ENCODE measurements at places on chromosomes 4 and X.
A peak's percentile ranks its signal among the peaks of the same experiment; 100 is the strongest.

DNA sequence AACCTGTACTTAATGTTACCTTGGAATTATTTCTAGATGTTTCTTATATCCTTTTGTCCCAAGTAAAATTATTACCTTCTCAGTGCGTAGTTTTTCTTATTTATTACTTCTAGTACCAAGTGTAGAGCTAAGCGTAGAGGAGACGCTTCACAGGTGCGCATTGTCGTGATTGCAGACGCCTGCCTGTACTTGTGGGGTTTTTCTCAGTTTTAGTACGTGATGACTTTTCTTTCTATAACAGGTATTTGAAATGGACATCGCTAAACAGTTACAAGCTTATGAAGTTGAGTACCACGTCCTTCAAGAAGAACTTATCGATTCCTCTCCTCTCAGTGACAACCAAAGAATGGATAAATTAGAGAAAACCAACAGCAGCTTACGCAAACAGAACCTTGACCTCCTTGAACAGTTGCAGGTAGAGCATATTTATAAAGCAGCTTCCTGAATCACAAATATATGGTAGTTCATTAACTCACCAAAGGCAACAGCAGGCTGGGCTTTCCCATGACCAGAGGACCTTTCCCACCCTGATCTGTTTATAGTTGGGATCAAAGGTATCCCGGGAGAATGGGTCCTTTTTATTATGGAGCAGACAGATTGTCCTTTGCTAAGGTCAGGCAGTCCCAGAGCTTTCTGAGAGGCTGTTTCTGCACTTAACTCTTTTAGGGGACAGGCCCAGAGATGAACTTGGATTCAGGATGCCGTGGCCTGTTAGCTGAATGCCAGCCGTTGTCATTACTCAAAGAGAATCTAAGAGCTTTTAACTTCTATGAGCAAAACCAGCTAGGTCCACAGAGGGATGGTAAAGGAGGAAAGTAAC lies 172.9 kb downstream of the PTTG2 start:
- DNase-seq = no peak

DNA sequence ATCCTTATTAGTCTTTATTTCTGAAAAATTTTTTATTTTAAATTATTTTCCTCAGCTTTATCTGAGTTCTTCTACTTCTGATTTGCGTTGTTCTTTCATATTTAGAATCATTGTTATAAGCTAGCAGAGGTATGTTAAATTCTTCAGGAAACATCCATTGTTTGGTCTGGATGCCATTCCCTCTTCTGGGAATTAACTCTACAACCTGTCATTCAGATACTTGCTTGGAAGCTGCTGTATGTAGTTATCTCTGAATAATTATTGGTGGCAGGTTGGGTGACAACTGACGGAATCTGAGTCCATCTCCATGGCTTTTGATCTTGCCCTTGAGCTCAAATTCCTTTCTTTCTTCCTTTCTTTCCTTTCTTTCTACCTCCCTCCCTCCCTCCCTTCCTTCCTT lies 61.9 kb downstream of the DDIT4L start:
- no peak for DNase-seq

DNA sequence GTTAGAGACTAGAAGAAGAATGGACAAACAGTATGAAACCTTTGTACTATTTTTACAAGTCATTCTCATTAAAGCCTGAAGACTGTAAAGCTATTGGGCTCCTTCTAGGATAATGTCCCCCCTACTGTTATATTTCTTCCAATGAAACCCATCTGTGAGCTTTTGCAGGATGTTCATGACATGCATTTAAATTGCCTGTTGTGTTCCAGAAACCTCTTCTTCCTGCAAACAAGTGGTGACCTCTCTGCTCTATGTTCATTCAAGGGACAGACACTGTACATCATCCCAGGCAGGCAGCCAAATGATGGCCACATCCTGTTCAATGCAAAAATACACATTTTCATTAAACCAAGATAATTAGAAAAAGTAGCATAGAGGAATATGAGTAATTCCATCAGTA lies 128.0 kb downstream of the C4orf33 start:
- DNase-seq = no peak

DNA sequence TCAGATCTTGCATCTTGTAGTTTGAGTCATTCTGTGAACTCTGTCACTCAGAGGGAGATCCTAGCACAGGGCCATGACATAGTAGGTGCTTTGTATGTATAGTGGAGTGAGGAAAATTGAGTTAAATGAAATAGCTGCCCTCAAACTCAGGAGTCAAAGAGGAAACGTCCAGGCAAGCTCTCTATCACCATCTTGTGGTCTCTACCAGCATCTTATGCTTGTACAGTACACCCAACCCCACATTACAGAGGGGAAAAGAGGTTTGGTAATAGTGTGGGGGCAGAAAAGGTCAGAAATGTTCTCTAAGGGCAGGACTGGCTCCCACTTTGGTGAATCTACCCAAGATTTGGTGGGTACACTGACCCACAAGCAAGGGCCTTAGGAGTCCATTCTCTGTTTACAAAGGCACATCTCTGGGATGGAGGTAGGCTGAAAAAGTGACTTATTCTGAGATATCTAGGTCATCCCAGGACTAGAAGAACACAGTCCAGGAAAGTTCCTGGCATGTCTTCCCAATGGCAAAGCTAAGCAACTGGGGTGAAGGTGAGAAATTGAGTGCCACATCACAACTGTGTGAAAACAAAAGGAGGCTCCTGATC lies 131.8 kb downstream of the OR13H1 start:
- DNase-seq = peak; percentile 20

DNA sequence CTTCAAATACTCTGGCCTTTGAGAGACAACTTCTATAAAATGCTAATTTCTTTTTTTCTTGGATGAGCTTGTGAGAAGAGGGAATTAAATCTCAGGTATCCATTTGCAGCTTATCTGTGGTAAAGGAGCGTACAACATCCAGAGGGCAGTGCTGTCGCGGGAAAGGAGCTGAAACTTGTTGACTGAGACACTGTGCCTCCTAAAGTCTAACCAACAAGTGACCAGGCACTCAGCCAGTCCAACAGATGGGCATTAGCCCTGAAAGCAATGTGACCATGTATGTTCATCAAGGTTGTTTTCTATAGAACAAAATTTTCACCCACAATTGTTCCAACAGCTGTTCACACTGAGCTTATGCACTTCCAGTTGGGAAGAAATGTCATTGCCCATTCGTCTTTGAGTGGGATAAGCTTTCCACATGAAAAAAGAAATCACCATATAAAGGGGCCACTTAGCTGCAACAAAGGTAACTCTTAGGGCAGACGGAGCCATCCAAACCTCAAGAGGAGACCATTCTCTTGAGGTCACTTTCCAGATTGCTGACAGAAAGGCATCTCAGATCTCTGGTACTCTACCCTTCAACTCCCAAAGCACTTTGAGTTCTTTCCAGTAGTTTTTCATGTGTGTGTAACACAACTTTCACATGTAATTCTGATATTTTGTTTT lies 244.8 kb upstream of the NEIL3 start:
- no peak for DNase-seq

- peak; percentile 53 for DNase-seq
Observed at GRCh38 chrX:154436374-154436982, 476 bp upstream of the GDI1 start.

Measured in activated CD4-positive, alpha-beta T cell treated with anti-CD3 and anti-CD28 coated beads, Interleukin-2, Interleukin-6, amounts not matched to agents 100 ng/mL and 50 ng/mL, durations not matched to agents 16 hours and 8 hours (primary cell).